ENCODE measurements at places on chromosomes 13 and 19.

DNA sequence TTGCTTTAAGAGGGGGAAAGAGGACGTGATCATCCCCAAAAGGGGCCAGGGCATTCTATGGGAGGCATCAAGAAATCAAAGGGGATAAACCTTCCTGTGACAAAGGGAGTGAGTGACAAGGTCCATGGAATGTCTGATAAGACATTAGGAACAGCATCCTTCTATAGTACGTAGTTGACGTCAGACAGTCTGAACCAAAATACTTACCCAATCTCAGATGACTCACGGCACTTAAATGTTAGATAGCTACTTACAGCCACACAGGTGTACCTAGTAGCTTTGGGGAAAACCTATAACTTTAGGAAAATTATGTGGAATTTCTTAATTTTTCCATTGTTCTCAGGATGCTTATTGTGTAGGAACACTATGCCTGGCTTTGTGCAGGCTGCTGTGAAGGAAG, 4.9 kb downstream of the LGALS16 start:
- no peak for DNase-seq

GRCh38 chr19:19403373-19403901, 2.0 kb upstream of the GATAD2A start:
- DNase-seq = peak; percentile 81

- DNase-seq = no peak
Observed at GRCh38 chr13:28052945-28053344, 47.4 kb downstream of the FLT3 start.

DNA sequence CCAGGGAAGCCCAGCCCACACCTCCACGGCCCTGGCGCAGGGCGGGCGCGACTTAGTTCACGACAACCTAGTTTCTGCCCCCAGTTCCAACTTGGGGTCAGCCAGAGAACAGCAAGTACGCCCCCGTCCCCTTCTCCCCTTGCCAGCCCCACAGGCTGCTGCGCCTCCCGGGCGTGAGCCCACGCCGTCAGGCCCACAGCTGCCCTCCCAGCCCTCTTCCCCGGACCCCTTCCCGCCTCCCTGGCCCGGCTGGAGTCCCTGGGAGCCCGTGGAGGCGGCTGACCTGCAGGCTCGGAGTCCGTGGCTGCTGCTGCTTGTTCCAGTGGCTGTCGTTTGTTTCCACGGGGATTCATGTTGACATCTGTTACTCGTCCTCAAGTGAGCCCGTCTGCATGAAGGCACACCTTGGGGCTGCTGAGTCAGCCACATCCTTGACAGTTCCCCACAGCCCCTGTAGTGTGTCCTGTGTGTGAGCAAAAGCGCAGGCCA, 86.0 kb downstream of the ATP11A start:
- no peak for DNase-seq

DNA sequence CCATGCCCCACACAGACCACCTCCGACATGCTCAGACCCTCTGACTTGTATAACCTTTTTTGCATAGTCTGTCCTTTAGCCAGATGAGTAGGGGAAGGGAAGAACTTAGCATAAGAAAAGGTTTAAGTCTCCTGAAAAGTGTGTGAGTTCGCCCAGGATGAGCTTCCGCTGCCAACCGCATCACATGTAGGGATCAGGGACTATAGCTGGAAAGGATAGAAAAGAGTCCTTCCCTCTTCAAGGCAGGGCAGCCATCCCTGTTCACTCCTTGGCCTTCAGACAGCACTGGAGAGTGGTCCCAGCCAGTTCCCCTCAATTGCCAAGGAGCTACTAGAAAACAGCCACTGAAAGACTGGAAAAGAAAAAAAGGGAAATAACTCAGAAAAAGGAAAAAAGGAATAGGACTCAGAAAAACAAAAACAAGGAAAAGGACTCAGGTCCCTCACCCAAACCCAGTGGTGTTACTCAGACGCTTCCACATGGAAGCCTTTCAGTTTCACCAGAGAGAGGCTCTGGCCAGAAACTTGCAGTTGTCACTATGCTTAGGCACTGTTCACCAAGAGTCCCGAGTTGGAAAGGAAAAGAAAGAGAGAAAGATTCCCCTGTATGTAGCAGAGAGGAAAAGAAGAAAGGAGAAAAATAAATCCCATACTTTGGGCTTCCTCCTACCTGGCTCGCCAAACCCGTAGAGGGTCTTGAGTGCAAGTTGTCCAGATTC, 5.6 kb upstream of the TM9SF2 start:
- DNase-seq = no peak

- no peak for DNase-seq
Observed at GRCh38 chr19:13700621-13701020, 63.7 kb upstream of the MRI1 start.

- peak; percentile 37 for DNase-seq
Observed at GRCh38 chr13:36819739-36820090, 693 bp downstream of the RFXAP start.

DNA sequence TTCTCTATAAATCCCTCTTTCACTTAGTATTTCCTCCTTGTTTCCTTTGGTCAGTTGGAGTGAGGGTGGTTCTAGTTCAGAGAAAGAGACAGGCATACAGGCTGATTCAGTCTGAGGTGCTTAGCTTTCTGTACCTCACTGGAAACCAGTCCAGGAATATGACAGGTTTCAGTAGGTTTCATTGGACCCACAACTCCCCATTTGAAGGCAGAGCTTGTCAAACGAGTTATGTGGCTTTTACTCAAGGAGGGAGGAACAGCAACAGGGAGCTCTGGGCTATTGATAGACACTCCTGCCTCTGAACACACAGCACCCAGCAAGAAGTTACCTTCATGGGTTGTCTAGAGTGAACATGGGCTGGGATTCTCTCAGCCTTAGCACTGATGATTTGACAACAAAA, 14.5 kb downstream of the ACTN4 start:
- DNase-seq = no peak

GRCh38 chr13:97627566-97627965, 193.6 kb downstream of the RAP2A start:
- no peak for DNase-seq

GRCh38 chr19:44055870-44056269, 4.0 kb downstream of the ZNF223 start:
- no peak for DNase-seq

DNA sequence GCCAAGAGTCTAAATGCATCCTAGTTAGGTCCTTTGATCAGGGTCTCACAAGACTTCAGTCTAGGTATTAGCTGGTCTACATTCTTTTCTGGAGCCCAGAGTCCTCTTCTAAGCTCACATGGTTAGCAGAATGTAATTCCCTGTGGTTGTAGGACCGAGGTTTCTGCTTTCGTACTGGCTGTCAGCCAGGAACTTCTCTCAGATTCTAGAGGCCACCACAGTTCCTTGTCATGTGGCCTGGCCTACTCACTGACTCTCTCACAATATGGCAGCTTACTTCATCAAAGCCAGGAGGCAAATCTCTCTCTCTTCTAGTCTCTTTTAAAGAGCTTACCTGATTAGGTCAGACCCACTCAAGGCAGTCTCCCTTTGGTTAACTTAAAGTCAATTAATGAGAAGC, 82.9 kb downstream of the POU4F1 start:
- DNase-seq = no peak

DNA sequence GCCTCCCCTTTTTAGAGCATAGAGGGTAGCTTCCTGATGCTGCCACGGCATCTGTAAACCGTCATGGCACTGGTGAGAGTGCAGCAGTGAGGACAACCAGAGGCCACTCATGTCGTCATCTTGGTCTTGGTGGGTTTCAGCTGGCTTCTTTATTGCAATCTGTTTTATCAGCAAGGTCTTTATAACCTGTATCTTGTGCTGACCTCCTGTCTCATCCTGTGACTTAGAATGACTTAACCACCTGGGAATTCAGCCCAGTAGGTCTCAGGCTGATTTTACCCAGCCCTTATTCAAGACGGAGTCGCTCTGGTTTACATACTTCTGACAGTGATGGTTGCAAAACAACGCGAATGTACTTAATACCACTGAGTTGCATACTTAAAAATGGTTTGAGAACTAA, 14.4 kb upstream of the FBN3 start:
- DNase-seq = no peak

- DNase-seq = no peak
Observed at GRCh38 chr19:54207676-54207982, 7.0 kb downstream of the RPS9 start.

- no peak for DNase-seq
Observed at GRCh38 chr13:110136660-110137585, 170.0 kb downstream of the COL4A1 start.

DNA sequence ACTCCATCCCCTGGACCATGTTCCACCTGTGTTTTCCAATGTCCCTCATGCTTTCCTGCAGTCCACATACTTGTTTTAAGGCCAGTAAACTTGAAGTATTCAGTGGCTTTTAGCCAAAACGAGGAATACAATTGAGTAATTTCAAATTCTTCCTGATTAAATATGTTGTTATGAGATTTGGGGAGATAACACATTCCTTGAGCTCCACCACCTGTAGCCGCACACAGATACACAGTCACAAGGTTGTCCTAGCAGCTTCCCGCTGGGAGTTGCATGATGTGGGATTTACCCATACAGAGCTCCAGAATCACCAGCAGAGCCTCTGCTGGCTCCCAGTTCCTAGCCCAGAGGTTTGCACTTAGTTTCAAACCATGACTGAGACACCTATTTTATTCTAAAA, 53.6 kb upstream of the FRY start:
- no peak for DNase-seq

DNA sequence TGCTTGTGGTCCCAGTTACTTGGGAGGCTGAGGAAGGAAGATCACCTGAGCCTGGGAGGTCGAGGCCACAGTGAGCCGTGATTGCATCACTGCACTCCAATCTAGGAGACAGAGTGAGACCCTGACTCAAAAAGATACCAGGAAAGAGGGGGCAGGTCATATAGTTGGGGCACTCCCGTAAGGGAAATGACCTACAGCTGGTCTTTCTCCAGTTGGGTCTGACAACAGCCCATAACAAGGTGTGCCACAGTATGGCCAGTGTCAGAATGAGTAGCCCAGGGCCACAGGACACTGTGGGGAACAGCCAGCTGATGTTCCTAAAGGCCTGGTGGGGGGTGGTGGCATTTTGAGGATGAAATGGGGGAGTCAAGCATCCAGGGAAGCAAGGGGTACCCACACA, 10.8 kb downstream of the DNMT1 start:
- no peak for DNase-seq

- no peak for DNase-seq
Observed at GRCh38 chr19:40588110-40588854, 11.6 kb downstream of the SHKBP1 start.

DNA sequence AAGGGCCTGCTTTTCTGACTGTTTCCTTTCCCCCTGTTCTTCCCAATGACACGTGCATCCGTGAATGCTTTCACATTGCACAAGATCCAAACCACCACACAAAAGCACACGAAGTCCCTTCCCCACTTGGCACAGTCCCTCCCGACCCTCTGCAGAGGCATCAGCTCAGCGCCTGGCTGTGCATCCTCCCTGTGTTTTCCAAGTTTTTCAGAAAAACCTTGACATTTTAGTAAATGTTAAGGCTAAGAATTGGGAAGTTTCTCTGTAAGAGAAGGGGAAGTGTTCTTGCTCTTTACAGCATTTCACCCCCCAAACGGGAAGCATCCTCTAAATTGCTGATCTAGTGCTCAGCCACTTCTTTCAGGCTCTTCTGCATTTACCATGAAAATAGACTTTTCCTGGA, 94.5 kb upstream of the TM9SF2 start:
- no peak for DNase-seq

All from hematopoietic multipotent progenitor cell treated with erythropoietin and hydrocortisone succinate and interleukin-3 and kit ligand, for 15 days (in vitro differentiated cells).